ENCODE measurements at places on chromosomes 11 and 22.

- DNase-seq = no peak
Observed at GRCh38 chr22:45562537-45563361, 60.1 kb downstream of the FBLN1 start.

GRCh38 chr11:26846227-26846626 lies 124.4 kb upstream of the SLC5A12 start:
- DNase-seq = no peak

- DNase-seq = no peak
Observed at GRCh38 chr22:41048791-41049717, 43.3 kb upstream of the EP300 start.

DNA sequence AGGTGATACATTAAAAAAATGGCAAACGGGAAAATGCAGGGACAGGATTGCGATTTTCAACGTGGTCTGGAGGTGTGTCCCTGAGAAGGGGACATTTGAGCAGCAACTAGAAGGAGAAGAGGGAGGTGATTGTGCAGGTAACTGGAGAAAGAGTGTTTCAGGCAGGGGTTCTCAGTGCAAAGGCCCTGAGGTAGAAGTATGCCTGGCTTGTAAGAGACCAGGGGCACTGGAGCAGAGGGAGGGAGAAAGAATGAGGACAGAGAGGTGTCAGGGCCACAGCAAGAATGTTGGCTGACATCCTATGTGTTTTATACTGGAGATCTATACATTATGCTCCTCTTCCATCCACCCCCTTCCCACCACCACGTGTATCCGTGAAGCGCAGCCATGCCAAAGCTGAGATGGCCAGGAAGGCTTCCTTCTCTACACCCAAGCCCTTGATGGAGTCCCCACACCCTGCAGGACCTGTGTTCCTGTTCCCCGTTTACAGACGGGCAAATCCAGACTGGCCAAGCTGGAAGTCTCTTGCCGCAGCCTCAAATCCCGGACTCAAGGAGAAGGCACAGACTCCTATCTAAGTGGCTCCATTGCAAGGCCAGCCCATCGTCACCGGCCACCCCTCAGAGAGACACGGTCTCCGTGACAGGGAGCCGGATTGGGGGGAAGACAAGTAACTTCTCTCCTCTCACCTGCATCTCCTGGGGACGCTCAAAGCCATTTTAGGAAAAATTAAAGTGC lies 416.1 kb downstream of the MN1 start:
- no peak for DNase-seq

GRCh38 chr11:94803491-94803890 lies 35.3 kb downstream of the AMOTL1 start:
- DNase-seq = no peak

All from effector memory CD8-positive, alpha-beta T cell (primary cell).